ENCODE measurements at places on chromosomes 5 and 9.

DNA sequence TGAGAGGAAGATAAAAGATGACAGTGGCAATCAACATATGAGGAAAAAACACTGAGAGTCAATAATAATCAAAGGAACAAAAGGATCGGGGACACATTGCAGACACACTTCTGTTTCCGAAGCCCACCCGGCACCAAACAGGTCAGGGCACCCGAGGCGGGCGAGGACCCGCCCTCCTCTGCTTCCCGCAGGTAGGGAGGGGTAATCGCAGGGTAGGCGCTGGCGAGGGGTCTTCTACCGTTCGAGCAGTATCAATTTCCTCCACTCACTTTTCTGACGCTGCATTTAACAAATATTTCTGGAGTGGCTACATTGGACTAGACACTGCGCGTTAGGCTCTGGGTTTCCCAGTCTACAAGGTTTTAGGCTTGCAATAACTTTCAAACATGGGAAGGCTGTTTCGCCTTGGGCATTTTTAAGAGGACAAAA is 1.3 kb downstream of the TXN start:
- no peak for DNase-seq

DNA sequence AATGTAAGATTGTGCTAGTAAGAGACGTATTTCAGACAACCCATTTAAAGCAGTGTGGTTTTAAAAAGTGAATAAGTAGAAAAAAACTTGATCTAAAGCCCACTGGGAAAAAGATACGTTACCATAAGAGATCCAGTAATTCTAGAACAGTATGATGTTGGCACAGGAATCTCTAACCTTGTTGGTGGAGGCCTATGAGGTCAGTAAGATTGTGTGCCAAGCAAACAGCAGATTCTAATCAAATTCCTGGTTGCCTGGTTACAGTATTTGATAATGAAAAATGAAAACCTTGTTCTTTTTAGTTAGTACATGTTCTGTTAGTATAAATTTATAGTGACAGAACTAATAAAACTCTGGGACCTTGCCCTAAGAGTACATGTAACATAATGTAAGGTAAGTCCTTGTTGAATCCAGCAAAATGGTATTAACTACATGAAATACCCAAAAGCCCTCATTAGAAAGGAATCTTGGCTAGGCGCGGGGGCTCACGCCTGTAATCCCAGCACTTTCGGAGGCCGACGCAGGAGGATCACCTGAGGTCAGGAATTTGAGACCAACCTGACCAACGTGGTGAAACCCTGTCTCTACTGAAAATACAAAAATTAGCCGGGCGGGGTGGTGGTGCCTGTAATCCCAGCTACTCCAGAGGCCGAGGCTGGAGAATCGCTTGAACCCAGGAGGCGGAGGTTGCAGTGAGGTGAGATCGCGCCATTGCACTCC is 33.2 kb upstream of the DMXL1 start:
- no peak for DNase-seq

DNA sequence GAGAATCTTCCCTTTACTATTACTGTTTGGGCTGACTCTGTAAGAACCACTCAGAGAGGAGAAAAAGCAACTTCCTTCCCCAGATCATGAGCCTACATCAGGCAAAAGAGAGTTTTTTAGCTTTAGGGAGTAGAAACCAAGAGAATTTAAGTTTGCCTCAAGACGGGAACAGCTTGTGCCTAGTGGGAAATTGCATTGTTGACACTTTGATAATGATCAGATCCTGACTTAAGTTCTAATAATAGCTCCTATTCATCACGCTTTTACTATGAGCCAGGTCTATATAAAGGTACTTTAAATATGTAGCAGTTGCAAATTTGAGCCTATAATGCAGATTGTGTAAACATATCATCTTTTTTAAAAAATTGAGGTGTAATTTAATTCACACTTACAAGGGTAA is 298.2 kb downstream of the MAN2A1 start:
- no peak for DNase-seq

GRCh38 chr9:69963803-69964202 is 79.8 kb upstream of the MAMDC2 start:
- DNase-seq = no peak

DNA sequence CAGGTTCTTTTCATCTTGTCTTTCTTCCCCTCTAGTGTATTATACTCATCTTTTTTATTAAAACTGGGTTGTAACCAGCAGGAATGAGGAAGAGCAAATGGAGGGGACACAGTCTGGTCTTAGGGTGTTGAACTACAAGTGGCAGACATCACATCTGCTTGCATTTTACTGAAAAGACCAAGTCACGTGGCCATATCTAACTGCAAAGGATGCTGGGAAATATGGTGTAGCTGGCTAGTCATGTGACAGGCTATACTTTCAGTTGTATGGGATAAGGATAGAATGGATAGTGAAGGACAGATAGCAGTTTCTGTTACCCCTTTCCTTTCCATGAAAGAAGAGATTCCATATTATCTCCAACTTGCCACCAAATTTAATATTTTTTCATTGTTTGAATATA is 13.0 kb upstream of the FGD3 start:
- no peak for DNase-seq

- no peak for DNase-seq
Observed at GRCh38 chr9:90979138-90979551, 177.5 kb downstream of the SYK start.

GRCh38 chr5:142491270-142491669 is 166.4 kb upstream of the SPRY4 start:
- no peak for DNase-seq

DNA sequence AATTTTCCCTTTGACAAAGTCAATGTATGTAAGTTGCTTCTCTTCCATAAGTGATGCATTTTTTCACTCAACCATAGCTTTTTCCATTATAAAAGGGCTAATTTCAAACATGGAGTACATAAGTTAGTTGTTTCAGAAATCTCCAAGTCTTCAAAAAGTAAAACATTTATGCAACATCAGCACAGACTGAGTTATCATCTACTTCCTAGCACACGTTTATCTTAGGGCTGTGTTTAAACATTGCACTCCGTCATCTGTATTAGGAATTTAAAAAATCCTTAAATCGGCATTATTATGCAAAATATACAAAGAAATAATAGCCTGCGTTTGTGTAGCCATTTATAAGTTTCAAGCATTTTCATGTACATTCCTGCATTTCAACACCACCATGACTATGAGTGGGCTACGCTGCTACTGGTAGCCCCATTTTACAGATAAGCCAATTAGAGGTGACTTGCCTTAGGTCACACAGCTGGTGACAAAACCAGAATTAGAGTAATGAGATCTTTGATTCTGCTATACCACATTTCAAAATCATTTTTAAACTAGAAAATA is 43.4 kb downstream of the PTPN3 start:
- DNase-seq = no peak

DNA sequence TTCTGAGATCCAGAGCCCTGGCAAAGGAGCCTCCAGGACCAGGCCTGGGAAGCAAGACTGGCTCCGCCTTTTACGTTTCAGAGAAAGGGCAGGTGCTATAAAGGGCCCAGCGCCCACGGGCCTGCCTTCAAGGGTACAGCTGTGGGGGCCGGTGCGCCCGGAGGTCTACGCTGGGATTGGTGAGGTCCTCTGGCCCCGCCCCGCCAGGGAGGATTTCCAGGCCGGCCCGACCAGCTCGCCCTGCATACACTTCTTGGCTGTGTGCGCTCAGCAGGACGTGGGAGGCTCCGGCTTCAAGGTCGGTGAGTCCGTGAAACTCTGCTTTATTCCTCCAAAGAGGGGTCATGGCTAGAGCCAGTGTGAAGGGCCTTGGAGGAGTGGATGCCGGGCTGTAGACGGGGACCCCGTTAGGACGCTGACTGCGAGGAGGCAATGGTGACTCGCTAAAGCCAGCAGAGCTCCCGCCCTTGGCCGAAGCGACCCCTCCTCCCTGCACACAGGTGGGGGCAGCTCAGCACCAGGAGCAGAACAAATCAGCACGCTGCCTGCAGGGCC is at the start of gene CKMT2:
TSS of gene CKMT2 (plus strand) at position 243 of the 555 bp plus-strand sequence. CDS start 17,811 bp downstream, outside the sequence.
- no peak for DNase-seq

DNA sequence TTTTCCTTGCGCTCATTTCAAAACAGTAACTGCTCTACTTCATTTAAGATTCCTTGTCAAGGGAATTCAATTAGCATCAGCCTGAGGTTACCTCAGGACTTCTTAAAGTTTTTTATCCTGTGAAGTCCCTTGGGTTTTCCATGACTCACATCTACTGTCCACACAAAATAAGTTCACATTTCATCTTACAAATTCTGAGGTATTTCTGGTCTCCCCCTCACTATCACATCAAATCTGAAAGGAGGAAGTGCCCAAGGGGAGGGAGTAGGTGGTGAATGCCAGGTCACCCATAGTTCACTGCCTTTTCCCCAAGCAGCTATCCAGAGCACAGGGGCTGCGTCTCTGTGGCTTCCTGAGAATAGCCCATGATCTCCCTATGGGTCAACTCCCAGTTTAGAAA is 227.1 kb upstream of the NREP start:
- DNase-seq = no peak

GRCh38 chr5:74433255-74433895 is 207.2 kb downstream of the ENC1 start:
- DNase-seq = no peak

DNA sequence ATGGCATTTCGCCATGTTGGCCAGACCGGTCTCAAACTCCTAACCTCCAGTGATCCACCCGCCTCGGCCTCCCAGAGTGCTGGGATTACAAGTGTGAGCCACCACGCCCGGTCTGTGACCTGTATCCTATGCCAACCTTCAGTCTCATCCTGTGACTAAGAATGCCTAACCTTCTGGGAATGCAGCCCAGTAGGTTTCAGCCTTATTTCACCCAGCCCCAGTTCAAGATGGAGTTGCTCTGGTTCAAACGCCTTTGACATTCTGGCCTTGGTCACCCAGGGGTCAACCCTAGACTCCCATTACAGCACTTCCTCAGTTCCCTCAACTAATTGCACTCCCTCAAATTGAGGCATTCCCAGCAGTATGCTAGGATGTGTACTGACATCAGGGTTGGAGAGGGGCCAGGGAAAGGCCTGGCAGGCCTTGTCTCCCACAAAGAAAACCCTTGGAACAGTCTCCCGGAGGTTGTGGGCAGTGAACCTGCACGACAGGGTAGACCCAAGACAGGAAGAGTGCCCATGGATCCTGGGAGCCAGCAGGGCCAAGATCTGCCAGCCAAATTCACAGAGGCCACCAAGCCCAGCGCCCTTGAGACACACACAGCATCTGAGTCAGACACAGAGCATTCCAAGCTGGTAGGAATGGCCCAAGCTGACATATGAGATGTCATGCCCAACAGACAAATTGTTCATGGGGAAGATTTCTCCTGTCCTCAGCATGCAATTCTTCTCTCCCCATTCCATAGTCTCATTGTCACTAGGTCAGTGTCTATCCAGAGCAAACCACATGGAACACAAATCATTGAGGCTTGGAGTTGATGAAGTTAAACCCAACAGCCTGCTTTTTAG is 24.9 kb upstream of the SMU1 start:
- DNase-seq = no peak

DNA sequence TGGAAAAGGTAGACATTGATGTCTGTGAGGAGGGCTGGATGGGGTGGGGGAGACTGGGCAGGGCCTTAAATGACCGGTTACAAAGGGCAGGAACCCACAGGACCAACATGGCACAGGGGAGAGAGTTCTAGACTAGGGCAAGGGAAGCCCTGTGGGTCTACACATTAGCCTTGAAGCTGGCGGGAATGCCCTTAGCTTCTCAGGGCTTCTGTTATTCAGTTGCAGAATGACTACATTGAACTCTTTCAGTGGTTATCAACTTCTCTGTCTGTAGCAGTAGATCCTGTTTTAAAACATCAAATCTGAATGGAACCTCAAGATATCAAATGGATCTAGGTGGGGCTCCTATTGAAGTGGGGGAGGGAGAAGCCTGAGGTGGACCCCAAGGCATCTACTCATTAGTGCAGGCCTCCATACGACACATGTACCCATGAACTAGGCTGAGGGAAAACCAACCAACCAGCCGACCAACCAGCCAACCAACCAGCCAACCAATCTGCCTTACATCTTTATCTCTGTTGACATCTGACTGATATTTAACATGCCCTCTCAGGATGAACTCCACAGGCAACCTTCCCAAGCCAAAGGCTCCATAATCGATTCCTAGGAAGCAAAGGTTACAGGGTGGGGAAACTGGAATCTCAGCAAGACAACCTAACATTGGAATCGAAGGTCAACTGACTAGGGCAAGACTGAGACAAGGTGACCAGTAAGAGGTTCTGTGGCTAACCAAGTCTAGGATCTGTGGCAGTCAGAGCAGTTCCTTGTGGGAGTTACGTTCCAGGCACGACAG is 48.3 kb downstream of the DAP start:
- no peak for DNase-seq

DNA sequence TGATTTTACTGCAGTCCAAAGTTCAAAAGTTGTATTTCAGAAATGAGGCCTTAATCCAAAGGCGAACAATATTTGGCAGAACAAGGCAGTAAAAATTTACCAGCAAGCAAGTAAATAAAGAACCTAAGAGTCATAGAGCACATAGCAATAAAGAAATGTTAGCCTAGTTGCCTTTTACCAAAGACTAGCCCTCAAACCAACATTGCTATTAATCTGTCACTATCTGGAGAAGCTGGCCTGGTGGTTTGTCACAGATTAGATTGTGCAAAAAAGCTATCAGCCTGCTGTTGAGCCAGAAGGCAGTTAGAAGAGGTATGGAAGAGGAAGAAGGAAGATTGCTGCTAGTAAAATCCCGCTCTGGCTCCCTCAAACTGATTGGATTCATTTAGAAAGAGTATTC is 304.7 kb upstream of the KLF4 start:
- no peak for DNase-seq

GRCh38 chr5:7772141-7772540 is 78.8 kb downstream of the CFAP90 start:
- DNase-seq = no peak

- DNase-seq = no peak
Observed at GRCh38 chr9:112112941-112113681, 62.0 kb downstream of the SUSD1 start.

GRCh38 chr9:114837923-114838322 is 32.1 kb upstream of the TNFSF15 start:
- no peak for DNase-seq

- no peak for DNase-seq
Observed at GRCh38 chr5:126647071-126647470, 46.3 kb downstream of the PHAX start.

DNA sequence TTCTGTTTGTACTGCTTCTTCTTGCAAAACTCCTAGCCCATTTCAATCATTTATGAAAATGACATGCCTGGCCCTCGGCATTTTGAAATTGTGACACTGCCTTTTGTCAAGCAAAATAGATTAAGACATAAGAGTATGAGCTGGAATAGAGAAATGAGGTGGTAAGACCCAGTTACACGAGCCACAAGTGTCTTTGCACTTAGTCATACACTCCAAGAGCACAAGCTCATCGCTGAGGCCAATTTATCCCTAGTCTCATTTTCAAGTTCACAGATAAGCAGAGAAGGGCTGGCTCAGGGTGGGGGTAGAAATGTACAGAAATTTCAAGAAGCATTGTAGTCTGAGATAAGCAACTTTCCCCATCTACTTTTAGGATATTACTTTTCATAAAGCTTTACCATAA is 40.6 kb upstream of the MAP1B start:
- DNase-seq = no peak

GRCh38 chr5:79488775-79489174 is 25.2 kb downstream of the HOMER1 start:
- no peak for DNase-seq

DNA sequence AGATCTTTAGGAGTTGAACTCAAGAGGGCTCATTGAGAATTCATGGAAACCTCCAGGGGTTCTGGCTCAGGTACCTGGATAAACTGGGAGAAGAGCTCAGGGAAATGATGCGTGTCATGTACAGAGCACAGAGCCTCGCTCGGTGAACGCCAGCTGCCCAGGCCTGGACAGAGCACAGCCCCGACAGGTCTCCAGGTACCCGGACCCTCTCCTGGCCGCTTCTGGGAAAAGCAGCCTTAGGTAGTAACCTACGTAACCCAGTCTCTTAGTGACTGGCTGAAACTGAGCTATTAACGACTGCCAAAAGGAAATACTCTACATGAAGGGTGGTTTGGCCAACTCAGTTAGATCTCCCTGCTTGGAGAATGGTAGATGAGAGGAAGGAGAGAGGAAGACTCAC is 157.4 kb downstream of the TTLL11 start:
- DNase-seq = no peak
